ELF-1 (cell line): ENCODE measurements at places on chromosomes 7 and 10.
A peak's percentile ranks its signal among the peaks of the same experiment; 100 is the strongest.

DNA sequence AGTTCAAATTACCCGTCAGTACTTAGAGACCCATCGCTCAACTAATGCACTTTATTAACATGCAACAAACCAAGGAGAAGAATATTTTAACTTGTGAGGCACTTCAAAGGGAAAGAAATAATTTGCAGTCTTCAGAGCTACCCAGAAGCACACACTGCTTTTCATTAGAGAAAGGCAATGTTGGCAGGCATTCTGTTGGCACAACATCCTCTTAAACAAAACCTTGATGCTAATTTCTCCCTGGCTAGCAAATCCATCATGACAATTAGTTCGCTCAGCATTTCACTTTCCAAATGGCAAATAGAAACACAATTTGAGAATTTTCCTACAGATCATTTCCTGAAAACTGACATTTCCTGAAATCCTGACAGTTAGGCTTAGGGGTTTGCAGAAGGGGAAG lies 155.6 kb upstream of the FAM13C start:
- DNase-seq: no peak

DNA sequence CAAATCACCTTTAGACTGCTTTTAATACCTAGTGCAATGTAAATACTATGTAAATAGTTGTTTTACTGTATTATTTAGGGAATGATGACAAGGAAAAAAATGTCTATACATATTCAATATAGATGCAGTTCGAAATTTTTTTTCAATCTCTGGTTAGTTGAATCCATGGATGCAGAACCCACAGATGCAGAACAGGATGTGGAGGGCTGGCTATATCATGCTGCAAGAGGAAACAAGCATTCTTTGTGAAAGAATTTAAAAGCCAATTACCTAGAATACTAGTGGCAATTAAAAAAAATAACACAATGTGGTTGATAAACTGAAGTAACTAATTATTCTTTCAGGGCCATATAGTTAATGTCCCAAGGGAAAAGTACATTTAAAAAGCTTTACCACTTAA lies 170.4 kb downstream of the ZNF438 start:
- DNase-seq: no peak

- DNase-seq: peak; percentile 63
These were observed 20.9 kb upstream of the MGMT start for GRCh38 chr10:129446183-129446581.

DNA sequence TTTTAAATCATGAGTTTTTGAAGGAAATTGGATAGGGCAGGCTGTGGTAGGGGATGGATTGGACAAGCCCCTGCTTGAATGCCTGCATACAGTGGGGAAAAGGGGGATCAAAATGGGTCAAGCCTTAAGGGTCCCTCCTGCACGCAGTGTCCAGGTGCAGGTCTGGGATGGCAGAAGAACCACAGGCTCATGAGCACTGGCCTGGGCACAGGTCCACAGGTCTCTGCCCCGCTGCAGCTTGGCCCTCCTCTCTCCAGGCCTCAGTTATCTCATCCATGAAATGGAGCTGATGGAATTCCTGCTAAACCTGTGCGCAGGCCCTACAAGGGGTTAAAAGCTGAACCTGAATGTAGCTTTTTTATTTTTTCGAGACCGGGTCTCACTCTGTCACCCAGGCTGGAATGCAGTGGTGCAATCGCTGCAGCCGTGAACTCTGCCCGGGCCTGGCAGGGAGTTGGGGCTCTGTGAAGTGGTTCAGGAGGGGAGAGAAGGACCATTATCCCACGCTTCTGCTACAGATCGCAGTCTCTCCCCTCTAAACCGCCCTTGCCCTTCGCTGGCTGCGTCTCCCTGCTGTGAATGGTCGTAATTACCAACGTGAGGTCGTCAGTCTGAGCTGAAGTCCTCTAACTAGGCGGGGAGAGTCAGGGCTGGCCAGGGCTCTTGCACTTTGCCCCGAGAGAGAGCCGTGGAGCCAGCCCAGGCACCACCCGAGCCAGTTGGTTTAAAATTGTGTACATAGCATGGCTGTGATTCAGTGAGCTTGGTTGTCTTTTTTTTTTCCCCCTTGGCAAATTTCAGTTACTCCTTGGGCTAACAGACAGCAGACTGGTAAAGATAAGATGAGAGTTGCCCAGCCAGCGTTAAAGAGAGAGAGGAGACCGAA lies 77.5 kb upstream of the GTF2I start:
- DNase-seq: peak; percentile 28

GRCh38 chr7:108017776-108018151 lies 14.8 kb upstream of the LAMB1 start:
- DNase-seq: no peak

DNA sequence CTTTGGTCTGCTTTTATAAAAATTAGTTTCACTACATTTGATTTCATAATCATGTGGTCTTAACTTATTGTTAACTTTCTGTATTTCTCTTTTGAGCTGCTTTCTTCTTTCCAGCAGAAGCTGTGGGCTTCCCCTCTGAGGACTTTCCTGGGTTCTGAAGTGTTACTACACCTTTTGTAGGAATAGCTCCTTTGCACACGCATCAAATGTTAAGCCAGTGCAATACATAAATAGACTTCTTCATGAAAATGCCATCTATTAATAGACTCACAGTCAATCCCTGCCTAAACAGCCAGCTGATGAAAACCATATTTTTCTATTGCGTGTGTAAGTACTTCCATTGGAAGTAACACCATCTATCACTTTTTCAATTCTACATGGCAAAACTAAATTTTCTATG lies 1.5 kb downstream of the ABCB4 start:
- DNase-seq: no peak

- no peak for DNase-seq
These were observed 151.3 kb upstream of the FZD1 start for GRCh38 chr7:91112902-91113341.

GRCh38 chr10:35339942-35340341 lies 3.6 kb downstream of the CCNY start:
- no peak for DNase-seq

- DNase-seq: no peak
These were observed 73.4 kb downstream of the LHPP start for GRCh38 chr10:124534826-124535601.

GRCh38 chr10:48714088-48714487 lies 29.4 kb downstream of the WDFY4 start:
- no peak for DNase-seq

DNA sequence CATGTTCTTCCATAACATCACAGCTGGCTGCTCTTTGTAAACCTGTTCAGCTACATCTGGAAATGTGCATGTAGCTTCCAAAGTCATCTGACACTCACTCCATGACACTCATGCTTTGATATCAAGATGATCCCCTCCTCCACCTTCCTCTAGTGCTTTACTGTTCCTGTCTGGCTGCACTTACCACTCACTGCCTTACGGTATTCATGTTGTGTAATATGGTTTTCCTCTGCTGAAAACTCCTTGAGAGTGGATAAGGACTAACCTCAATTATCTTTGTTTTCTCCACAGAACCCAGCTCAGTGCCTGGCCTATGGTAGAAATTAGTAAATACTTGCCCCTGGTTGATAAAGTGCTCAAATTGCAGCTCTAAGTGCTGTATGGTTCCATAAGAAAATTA lies 483.9 kb downstream of the HTR7 start:
- DNase-seq: no peak
